Heart left ventricle (tissue), 16 donors: ENCODE measurements at places on chromosomes 13 and 19. TPM values are rescaled to one million over a fixed set of nuclear protein-coding genes. Genes with fewer than 3 reads are reported as not detected.

GRCh38 chr19:54262066-54262465 lies 5.0 kb upstream of the LILRB5 start:
- DNase-seq, result no peak

DNA sequence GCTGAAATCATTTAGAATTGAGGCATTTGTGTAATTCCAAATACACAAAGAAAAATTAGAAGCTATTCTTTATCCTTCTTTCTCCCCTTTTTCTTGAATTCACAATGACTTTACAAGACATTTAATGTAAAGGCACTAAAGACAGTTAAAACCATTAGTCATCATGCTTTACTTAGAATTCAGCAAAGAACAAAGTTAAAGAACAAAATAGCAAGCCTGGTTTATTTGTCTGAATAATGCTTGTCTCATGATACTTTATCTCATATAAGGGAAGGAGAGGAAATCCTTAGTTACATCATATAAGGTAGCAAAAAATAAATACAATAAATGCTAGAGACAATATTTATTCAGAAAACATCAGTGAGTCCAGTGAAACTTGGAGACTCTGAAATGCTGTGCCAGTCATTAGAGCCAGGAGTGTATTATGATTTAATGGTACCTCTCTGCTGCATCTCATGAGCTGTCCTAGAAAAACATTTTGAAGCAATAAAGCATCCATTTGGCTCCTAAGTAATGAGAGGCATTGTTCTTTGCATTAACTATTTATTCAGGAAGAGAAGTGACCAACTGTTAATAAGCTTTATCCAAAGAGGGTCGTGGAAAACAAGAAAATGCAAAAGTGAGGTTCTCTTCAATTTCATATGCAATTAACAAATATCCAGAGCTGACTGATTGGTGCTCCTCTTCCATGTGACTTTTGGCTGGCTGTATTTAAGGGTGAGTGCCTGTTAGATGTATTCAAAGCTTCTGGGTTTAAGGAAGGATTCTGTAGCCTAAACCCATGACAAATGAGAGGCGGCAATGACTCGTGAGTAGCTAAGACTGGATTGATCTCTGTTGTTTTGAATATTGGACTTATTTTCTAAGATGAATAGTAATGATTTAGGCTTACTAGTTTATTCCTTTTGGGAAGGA lies 105.0 kb downstream of the DGKH start:
- no peak for DNase-seq

DNA sequence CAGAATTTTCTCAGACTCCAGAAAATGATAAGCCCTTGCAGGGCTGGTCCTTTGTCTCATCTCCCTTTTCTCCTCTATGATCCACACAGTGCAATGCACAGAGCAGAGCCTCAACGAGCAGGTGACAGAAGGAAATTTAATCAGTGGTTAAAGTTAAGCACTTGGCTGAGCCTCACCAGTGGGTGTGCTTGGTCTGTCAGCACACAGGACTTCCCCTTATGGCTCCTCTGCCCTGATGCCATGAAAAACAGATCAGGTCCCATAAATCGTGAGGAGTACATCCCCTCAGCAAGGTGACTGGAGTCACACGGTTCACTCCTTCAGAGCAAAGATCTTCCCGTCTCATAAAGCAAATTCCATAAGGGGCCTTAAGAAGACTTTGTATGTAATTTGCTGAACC lies 818.2 kb downstream of the UQCRFS1 start:
- no peak for DNase-seq

GRCh38 chr19:8575467-8575997 lies 1.7 kb downstream of the MYO1F start:
- DNase-seq, result no peak

The ZNF550 gene
- 3.6 TPM for total RNA-seq

The KIR2DL1 gene
- total RNA-seq, result not detected
